Heart left ventricle (tissue), 16 donors: ENCODE measurements at places on chromosomes 3 and 15.

GRCh38 chr3:52370531-52370930 lies 54.4 kb downstream of the DNAH1 start:
- no peaks in the 10 kb centered on the region for H3K27me3 ChIP-seq
- H3K27ac ChIP-seq: no peak overlapping the region
- no peak overlapping the region for H3K4me3 ChIP-seq

GRCh38 chr3:170804078-170804477 lies 65.9 kb downstream of the RPL22L1 start:
- no peak overlapping the region for H3K27ac ChIP-seq
- no peak overlapping the region for H3K4me3 ChIP-seq
- DNase-seq: no peak
- H3K4me1 ChIP-seq: no peaks in the 10 kb centered on the region
- H3K27me3 ChIP-seq: no peaks in the 10 kb centered on the region
- no peaks in the 10 kb centered on the region for H3K36me3 ChIP-seq

DNA sequence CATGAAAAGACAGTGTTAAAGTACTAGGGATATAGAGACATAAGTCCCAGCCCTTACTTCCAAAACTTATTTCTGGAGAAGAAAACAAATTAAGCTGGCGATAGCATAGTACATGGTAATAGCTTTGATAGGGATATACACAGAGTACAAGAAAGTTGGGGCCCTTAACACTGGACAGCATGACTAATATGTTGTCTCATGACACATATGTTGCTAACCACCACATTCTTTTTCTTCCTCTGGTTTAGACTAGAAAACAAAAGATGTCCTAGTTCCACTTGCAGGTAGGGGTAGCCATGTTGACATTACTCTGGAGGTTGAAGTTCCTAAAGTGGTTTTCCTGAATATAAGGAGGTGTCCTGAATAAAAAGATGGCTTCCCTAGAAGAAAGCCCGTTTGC lies 75.3 kb downstream of the RFX7 start:
- H3K27me3 ChIP-seq: no peaks in the 10 kb centered on the region
- H3K4me1 ChIP-seq: no peaks in the 10 kb centered on the region
- DNase-seq: no peak
- H3K27ac ChIP-seq: no peak overlapping the region
- peaks cover 11% of the 10 kb centered on the region for H3K36me3 ChIP-seq

- no peak for DNase-seq
- H3K4me3 ChIP-seq: no peak overlapping the region
- peaks cover 72% of the 10 kb centered on the region for H3K36me3 ChIP-seq
Observed at GRCh38 chr3:73384091-73384906, 240.4 kb downstream of the PDZRN3 start.

GRCh38 chr3:61233746-61234145 lies 17.5 kb downstream of the FHIT start:
- H3K27ac ChIP-seq: no peak overlapping the region
- no peak for DNase-seq
- H3K4me3 ChIP-seq: no peak overlapping the region
- H3K27me3 ChIP-seq: no peaks in the 10 kb centered on the region

DNA sequence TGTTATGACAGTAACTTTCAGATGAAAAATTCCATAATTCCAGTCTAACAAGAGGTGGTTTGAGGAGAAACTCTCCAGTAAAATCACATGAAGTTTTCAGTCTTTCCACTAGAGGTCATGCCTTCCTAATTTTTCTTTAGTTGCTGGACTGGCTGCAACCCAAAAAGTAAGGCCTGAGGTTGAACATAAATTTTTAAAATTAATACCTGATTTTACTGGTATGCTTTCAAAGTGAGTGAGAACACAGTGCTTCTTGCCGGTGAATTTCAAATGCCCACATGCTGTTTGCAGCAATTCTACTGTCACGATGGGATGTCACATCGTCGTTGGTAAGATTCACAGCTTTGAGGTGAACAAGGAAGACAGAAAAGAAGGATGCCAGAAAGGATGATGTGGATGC lies 89.0 kb upstream of the FGF12 start:
- H3K4me1 ChIP-seq: peaks cover 13% of the 10 kb centered on the region
- H3K27ac ChIP-seq: no peak overlapping the region
- no peak for DNase-seq
- H3K27me3 ChIP-seq: no peaks in the 10 kb centered on the region
- H3K36me3 ChIP-seq: no peaks in the 10 kb centered on the region

DNA sequence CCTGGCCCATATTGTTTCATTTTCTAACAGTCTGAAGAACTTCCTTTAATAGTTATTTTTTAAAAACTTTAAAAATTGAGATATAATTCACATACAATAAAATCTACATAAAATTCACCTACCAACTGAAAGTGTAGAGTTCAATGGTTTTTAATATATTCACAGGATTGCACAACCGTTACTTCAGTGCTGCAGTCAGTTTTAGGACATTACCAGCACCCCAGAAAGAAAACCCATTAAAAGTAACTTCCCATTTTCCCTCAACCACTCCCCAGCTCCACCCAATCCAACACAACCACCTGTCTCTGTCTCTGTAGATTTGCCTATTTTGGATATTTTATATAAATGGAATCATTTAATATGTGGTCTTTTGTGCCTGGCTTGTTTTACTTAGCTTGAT lies 29.6 kb downstream of the MGA start:
- H3K27me3 ChIP-seq: no peaks in the 10 kb centered on the region
- peaks cover 12% of the 10 kb centered on the region for H3K4me1 ChIP-seq
- no peak overlapping the region for H3K27ac ChIP-seq

DNA sequence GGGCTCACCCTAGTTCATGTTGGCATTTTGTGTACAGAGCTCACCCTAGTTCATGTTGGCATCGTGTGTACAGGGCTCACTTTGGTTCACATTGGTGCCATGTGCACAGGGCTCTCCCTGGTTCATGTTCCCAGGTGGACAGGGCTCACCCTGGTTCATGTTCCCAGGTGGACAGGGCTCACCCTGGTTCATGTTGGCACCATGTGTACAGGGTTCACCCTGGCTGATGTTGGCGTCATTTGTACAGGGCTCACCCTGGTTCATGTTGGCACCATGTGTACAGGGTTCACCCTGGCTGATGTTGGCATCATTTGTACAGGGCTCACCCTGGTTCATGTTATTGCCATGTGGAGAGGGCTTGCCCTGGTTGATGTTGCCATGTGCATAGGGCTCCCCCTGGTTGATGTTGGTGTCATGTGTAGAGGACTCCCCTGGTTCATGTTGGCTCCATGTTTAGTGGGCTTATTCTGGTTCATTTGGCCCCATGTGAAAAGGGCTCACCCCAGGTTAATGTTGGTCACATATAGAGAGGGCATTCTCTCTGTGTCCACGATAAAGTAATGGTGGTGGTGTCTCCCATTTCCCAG lies 31.7 kb upstream of the NR2C2 start:
- H3K36me3 ChIP-seq: peaks cover 20% of the 10 kb centered on the region
- H3K4me1 ChIP-seq: peaks cover under 1% of the 10 kb centered on the region
- no peak overlapping the region for H3K27ac ChIP-seq
- no peaks in the 10 kb centered on the region for H3K27me3 ChIP-seq
- no peak for DNase-seq

DNA sequence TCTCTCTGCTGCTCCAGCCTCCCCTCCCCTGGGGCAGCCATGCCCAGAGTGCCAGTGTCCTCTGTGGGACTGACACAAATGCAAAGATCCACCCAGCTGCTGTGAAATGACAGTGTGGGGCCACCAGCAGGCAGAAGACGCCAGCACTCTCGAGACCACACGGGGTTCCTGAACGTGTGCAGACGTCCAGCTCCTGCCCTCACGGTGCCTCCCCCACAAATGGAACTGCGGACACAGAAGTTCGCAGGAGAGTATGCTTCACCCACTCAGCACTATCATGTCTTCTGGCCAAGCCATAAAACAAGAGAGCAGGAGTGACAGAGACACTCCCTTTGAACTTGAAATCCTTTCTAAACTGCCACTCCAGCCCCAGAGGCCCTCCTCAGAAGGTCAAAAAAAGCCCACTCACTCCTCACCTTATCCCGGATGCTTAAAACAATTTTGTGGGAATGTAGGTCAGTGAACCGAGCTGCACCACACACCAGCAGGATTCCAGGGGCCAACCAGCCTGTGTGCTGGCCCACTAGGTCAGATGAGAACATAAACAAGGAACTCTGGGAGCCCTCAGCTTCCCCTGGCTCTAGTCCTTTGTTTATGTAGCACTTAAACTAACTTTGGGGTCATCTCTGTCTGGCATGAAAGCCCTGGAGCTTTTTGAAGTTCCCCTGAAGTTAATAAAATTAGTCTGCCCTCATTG lies 112.6 kb downstream of the DNAJB8 start:
- H3K36me3 ChIP-seq: no peaks in the 10 kb centered on the region
- no peak overlapping the region for H3K27ac ChIP-seq
- no peak for DNase-seq
- H3K4me1 ChIP-seq: peaks cover 3% of the 10 kb centered on the region
